ENCODE measurements at places on chromosomes 2 and 18.

DNA sequence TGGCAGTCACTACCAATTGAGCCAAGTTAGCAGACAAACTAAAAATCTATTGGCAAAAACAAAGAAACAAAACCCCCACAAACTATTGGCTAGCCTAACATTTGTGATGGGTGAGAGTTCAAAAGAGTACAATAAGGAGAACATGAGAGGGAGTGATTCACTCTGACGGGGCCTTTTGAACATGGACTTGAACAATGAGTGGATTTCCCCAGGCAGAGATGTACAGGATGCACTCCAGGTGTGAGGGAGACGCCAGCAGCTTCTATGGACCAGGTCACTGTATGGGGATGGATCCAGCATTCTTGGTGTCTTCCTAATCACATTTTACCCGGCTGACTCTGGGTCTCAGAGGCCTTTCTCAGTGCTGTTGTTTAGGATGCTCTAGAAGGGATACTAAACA lies 167.5 kb upstream of the SMAD2 start:
- no peak for DNase-seq

DNA sequence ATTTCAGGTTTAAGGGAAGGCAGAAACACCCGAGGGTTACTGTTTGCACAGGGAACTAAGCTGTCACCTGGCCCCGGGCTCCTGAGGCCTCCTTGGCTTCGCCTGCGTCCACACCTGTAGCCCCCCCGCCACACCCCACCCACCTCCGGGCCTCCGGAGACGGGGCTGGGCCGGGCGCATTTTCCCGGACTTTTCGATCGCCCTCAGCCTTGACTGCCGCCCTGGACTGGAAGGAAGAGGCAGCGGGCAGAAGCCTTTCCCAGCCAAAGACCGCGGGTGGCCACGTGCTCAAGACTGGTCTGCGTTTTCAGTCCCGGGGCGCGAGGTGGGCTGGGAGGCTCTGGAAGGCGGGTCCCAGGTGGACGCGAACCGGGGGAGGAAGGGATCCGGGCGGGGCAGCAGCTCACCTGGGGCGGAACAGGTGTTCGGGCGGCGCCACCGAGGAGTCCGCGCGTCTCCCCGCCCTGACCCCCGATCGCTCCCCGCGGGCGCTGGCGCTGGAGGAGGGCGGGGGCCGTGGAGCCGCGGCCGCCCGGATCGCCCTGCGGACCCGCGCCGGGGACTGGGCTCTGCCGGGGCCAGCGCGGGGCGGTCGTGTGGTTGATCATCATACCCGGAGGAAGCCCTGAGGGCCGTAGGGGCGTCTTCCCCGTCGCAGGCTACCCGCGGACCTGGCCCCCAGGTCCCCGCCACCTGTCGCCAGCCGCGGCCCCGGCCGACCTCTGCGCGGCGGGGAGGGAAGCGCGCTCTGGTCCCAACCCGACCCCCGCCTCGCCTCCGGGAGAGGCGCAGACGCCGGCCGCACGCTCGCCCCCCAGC lies 3.2 kb downstream of the ID2 start:
- DNase-seq: peak; percentile 67

- peak; percentile 59 for DNase-seq
Observed at GRCh38 chr2:42923580-42924417, 131.4 kb upstream of the HAAO start.

GRCh38 chr2:140349695-140350094 lies 1569.5 kb upstream of the NXPH2 start:
- DNase-seq: no peak

DNA sequence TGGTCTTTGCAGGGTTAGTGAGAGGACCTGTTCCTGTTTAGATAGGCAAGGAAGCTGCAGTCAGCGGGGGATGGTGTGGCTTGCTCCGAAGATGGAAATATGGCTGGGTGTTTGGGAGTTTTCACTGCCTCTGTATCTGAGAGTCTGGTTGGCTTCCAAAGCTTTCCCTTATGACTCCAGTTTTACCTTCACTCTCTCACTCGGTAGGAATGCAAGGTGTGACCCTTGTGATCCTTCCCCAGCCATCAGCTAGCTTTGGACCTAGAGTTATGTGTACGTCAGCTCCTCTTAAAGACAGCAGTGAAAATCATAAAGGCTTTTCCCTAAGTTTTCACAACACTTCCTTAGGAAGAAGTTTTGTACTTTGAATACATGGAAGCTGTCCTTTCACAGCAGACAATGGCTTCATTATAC lies 35.5 kb upstream of the TMEM87B start:
- no peak for DNase-seq

- DNase-seq: peak; percentile 62
Observed at GRCh38 chr18:67425672-67426071, 90.8 kb downstream of the DSEL start.

GRCh38 chr18:62186499-62186773 lies 420 bp downstream of the PIGN start:
- no peak for DNase-seq

DNA sequence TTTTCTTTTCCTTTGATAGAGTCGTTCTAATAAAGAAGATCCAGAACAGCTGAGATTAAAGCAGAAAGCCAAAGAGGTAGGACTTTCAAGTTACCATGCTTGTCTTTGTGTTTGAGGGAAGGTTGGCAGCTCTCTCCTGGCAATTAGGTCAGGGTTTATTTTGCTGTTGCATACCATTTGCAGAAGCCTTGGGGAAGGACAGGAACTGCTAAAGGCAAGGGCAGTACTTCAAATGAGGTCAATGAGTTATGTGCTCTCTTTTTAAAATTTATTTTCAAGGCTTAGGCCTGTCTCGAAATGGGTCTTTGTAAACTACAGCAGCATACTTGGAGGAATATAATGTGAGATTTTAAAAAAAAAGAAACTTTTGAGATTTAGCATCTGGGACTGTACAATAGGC lies 108.9 kb downstream of the TAF4B start:
- DNase-seq: no peak

- no peak for DNase-seq
Observed at GRCh38 chr18:43115076-43115921, at the start of gene RIT2. Gene RIT2 (minus strand): TSS chr18:43115685.

- DNase-seq: peak; percentile 24
Observed at GRCh38 chr18:46096651-46097300, 1.3 kb downstream of the ATP5F1A start.

DNA sequence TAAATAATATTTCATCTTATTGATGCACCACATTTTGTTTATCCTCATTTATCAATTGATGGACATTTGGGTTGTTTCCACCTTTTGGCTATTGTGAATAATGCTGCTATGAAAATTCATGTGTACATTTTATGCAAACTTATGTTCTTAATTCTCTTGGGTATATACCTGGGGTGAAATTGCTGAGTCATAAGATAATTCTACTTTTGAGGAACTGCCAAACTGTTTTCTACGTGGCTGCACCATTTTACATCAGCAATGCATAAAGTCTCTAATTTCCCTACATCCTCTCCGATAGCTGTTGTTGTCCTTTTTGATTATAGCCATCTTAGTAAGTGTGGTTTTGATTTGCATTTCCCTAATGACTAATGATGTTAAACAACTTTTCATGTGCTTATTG lies 116.5 kb upstream of the DLX2 start:
- DNase-seq: no peak

DNA sequence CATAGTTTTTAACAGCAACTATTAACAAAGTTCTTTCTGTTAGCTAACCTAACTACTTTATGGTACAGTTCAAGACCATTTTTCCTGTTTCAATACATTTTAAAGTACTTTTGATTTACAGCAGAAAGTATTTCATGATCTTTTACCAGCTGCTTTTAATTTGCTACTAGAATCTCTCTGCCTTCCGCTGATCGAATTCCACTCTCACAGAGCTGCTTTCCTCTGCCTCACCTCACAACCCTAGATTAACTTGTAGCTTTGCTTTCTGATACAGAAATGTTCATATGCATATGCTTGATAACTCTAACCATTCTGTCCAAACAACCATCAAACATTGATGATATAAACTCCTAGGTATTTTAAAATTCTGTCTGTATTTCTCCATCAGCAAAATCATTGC lies 463.2 kb upstream of the ZEB2 start:
- DNase-seq: peak; percentile 53

GRCh38 chr2:73290049-73290839 lies 3.1 kb downstream of the EGR4 start:
- DNase-seq: peak; percentile 43

- DNase-seq: no peak
Observed at GRCh38 chr18:48543228-48543627, 4.4 kb downstream of the CTIF start.

Data from adipocyte (in vitro differentiated cells).